ENCODE measurements at places on chromosomes 1 and 21.

- DNase-seq: no peak
These were observed 210.9 kb downstream of the ZC3H11B start for GRCh38 chr1:219401724-219402625.

GRCh38 chr1:59605184-59605583 lies 209.6 kb upstream of the HOOK1 start:
- DNase-seq: no peak

- DNase-seq: no peak
These were observed 110.4 kb downstream of the PATJ start for GRCh38 chr1:61852670-61853015.

DNA sequence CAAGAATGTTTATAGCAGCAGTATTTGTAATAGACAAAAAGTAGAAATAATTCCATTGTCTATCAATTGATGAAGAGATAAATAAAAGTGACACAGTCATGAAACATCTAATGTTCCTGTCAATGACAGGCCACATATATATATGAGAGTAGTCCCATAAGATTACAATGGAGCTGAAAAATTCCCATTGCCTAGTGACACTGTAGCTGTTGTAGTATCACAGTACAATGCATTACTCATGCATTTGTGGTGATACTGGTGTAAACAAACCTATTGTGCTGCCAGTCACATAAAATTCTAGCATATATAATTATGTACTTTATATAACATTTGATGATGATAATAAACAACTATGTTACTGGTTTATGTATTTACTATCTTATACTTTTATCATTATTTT lies 141.9 kb upstream of the LYPLAL1 start:
- DNase-seq: no peak

DNA sequence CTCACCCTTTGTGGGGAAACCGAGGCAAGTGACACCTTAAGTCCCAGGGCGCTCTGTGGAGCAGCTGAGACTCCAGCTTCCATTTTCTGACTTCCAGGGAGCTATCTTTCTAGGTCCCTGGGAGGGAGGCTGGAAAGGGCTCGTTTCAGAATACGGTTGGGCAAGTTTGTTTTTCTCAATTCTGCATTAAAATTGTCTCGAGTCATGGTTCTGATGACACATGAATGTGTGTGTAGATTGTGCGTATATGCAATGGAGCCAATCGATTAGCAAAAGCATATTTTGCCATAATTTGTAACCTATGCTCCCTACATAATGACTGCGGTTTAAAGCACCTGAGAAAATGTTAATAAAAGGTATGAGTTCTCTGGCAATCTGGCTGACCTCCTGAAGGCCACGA lies 77.3 kb downstream of the SIK1 start:
- no peak for DNase-seq

GRCh38 chr1:177824508-177824982 lies 145.3 kb downstream of the SEC16B start:
- no peak for DNase-seq

DNA sequence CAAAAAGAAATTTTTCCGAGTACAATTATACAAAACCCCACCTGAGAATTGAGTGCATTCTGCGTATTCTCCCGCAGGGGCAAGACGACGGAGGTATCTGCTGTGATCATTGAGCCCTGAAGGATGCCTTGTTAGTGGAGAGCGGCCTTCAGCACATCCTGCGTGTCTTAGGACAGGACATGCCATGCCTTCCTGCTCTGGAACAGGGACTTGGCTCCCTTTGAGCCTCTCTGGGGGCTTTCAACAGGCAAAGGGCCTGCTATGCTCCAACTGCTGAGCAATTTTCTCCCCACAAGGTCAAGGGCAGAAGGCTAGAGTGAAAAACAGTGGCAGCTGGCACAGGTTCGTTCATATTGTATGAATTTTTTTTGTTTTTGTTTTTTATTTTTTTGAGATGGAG lies 52.4 kb downstream of the TOR1AIP2 start:
- no peak for DNase-seq

DNA sequence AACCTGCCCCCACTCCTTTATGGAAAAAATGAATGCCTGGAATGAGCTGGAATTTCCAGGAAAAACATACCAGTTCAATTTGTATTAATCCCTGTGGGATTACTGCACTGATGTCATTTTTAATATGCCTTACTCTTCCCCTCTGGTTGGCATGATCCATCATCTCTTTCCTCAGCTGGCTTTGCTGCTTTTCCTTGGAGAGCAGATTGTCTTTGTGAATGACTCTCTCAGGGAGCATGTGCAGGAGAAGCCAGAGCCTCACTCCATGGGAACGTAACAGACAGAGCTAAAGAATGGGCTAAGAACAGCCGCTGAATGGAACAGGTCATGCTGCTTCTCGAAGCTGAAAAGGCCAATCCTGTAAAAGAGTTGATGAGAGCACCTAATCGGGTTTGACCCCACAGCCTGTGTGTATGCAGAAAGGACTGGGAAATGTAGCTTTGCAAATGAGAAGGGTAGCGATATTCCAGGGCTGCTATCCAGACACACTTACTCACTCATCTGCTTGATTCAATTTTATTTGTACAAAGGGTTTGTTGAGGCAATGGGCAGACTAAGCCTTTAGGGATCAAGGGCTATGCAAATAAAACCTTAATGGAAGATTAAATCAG lies 20.7 kb downstream of the PHC2 start:
- DNase-seq: peak; percentile 91

DNA sequence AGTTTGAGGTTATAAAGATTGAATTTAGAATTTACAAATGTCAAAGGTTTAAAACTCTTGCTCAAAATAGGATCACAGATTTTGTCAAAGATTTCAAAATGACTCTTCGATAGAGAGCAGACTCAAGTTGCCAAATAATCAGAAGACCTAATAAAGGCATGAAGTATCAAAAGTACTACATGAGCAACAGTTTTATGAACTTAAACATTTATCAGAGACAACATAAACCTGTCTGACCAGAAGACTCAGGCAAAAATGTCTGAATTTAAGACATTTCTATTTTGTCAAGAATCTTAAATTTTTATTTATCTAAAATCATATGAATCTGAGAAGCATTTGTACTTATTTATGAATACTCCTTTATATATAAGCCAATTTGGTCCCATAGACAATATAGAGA lies 330.9 kb downstream of the PTPRU start:
- no peak for DNase-seq

GRCh38 chr1:41640141-41640751 lies 155.8 kb upstream of the EDN2 start:
- DNase-seq: no peak

- no peak for DNase-seq
These were observed 1.1 kb downstream of the MPZL1 start for GRCh38 chr1:167722870-167723251.

DNA sequence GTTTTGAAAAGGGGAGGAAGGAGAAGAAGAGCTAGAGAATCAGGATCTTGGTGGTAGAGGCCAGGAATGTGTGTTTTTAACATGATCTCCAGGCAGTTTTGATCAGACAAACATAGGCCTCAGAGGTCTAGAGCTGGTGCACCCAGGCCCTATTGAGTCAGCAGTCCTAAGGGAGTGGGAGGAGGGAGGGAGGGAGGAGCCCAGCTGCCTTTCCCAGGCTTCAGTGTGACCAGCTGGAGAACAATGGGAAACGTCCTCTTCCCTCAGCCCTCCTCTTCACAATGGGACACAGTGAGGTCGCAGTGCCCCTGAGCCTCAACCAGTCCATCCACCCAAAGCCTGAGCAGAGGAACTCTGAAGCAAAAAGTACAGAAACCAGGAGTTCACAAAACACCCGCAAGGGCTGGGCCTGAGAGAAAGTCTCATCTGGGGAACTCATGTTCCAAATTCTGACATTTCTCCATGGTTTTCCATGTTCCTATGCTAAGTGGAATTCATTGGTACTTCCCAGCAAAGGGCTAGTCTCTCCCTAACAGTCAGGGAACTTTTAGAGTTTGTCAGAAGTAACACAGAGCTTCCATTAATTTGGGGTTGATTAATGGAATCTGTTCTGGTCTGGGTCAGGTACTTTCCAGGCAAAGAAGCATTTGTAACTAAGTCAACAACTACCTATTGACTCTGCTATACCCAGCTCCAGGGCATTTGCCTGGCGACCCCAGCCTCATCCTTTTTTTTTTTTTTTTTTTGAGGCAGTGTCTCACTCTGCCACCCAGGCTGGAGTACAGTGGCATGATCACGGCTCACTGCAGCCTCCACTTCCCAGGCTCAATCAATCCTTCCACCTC lies 37.5 kb downstream of the ELAPOR1 start:
- DNase-seq: peak; percentile 68

DNA sequence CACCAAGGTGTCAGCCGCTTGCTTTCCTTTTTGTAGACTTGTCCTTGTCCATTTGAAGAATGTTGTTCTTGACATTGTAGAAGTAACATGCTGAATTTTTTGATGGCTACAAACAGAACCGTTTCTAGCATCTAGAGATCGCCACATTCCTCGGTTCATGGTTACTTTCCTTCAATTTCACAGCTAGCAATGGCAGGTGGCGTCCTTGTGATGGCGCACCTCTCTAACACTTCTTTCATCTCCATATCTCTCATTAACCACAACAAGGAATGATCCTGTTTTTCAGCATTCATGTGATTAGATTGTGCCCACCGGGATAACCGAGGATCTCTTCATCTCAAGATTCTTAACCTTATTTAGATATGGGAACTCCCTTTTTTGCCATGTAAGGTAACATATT lies 2129.8 kb downstream of the NCAM2 start:
- DNase-seq: no peak

GRCh38 chr1:171753685-171754352 lies 12.0 kb upstream of the VAMP4 start:
- DNase-seq: no peak

DNA sequence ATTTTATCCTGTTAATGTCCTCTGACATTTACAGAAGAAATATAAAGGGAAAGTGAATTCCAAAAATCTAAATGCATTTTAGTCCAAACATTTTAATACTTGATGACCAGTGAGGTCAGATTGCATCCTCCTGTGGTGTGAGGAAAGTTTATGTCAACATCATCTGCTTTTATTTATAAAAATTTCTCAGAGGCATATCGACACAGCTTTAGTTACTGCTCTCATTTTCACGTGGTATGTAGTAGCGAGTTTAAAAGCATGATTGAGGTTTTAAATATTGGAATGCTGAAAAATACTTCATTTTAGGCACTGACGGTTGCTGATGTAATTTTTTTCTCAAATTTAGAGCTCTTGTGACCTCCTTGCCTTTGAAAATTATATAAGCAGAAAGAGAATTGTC lies 234.8 kb downstream of the HMCN1 start:
- DNase-seq: peak; percentile 91

DNA sequence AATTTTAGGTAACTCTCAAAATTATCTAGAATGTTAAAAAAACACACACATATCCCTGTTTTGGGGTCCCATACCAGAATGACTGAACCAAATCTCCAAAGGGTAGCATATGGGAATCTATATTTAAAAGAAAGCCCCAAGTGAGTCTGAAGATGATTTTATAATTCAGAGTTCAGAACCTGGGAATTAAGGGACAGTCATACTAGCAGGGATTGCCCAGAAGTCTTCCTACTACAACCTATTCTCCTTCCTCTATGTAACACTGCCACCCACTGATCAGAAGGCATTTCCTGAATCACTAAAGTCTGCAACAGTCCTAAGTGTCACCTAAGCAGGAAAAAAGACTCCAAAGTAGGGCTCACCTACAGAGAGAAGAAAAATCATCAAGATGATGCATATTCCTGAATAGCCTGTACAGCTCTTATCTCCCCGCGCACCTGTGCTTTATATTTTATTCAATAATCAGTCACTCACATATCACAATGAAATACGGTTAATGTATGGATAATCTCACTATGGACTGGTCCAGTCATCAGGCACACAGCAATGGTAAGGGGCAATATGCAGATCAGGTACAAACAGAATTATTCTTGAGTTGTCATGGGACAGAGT lies 4.9 kb downstream of the RGS1 start:
- DNase-seq: peak; percentile 73

GRCh38 chr1:228337031-228337564 lies 69.5 kb downstream of the TRIM11 start:
- DNase-seq: no peak

- no peak for DNase-seq
These were observed 997 bp downstream of the ZNF362 start for GRCh38 chr1:33257207-33257771.

DNA sequence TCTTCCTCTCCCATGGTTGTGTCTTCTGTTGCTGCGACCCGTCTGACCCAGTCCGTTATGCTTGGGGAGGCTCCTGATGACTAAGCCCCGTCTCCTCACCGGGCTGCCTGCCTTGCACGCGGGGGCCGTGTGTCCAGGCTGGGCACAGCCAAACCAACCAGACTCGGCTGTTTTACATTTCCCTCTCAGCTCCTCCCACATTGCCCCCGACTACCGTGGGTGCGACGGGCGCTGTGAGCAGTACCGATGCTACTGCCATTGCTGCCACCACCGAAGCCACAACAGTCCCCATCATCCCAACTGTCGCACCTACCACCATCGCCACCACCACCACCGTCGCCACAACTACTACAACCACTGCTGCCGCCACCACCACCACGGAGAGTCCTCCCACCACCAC lies 46.0 kb upstream of the CNTN2 start:
- DNase-seq: no peak

DNA sequence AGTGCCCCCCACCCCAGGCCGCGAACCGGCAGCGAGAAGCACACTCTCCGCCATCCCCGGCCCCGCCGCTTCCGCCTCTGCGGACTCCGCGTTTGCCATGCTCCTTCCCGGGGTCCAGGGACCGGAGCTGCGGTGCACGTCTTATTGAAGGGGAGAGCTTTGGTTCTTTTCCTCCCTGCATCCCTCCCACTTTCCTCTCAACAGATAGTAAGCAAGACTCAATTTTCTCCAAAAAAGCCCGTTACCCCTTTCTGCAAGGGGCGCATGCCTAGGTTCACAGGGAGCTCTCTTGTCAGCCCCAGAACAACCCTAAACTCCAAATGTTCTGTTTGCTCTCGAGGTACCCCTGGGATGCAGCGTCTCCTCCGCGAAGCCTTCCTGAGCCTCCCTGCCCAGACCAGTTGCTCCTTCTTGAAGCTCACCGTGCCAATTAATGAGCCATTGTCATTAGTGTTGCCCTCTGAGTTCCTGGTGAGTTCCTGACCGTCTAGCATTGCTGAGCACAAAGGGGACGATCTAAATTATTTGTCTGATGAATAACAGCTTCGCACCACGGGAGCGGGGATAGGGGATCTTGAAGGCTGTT lies 8.1 kb downstream of the FOXD3 start:
- no peak for DNase-seq

GRCh38 chr1:183379951-183380350 lies 38.2 kb downstream of the NMNAT2 start:
- DNase-seq: no peak

DNA sequence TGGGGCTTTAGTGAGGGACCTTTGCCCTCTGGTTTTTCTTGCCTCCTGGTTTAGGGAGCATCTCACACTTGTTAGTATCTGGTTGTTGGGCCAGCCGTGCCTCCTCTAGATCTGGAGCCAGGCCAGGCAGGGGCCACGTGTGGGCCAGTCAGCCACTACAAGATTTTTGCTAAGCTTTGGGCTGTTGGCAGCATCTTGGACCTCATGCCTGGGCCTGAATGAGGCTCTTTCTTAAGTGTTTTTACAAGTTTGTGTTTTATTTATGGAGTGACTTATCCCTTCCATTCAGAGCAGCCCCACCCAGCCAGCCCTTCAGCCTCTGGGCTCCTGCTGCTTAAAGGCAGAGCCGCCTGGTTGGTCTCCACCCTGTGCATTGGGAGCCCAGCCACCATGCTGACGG lies 1.6 kb upstream of the SH3BGRL3 start:
- peak; percentile 82 for DNase-seq
